ENCODE measurements at places on chromosomes 1 and 21. TPM values are rescaled to one million over a fixed set of nuclear protein-coding genes. Genes with fewer than 3 reads are reported as not detected.

The EPHA10 gene
- total RNA-seq: 0.42 TPM

The FAM72A gene
- total RNA-seq: 10.5 TPM

The MYBPH gene
- not detected for total RNA-seq

The ST6GALNAC3 gene
- total RNA-seq: 11.2 TPM

The PSRC1 gene
- total RNA-seq: 63.0 TPM

The LRRN2 gene
- total RNA-seq: 5.8 TPM

The GBP6 gene
- total RNA-seq: not detected

The CLDN17 gene
- total RNA-seq: not detected

The TMEM61 gene
- 1.0 TPM for total RNA-seq

The LCE1E gene
- total RNA-seq: not detected
